ENCODE measurements at places on chromosomes 1 and 21. TPM values are rescaled to one million over a fixed set of nuclear protein-coding genes. Genes with fewer than 3 reads are reported as not detected.

The NR0B2 gene
- total RNA-seq = 79.2 TPM

- DNase-seq = no peak
Measured at GRCh38 chr1:201655910-201656309, 117.0 kb downstream of the NAV1 start.

The ZNF670 gene
- 1.0 TPM for total RNA-seq

The CFHR1 gene
- 675 TPM for total RNA-seq

DNA sequence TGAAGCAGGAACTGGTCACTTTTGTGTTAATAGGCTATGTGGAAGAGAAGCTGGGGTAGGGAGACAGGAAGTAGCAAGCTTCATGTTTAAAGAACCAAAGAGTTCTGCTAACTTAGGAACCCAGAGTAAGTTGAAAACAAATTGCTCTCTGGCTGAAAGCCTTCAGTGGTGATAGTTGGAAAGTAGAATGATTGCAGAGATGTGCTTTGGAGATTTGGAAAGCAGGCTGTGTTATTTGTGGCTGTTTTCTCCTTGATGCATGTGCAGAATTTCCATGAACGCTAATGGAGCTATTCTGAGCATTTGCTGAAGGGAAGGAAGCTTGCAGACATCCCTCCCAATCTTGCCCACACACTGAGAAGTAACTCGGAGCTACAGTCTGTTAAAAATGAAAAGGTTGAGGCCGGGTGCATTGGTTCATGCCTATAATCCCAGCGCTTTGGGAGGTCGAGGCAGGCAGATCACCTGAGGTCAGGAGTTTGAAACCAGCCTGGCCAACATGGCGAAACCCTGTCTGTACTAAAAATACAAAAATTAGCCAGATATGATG is 45.7 kb downstream of the TCEANC2 start:
- no peak for DNase-seq

GRCh38 chr21:21295303-21295702 is 297.1 kb downstream of the NCAM2 start:
- no peak for DNase-seq

The TEX38 gene
- not detected for total RNA-seq

DNA sequence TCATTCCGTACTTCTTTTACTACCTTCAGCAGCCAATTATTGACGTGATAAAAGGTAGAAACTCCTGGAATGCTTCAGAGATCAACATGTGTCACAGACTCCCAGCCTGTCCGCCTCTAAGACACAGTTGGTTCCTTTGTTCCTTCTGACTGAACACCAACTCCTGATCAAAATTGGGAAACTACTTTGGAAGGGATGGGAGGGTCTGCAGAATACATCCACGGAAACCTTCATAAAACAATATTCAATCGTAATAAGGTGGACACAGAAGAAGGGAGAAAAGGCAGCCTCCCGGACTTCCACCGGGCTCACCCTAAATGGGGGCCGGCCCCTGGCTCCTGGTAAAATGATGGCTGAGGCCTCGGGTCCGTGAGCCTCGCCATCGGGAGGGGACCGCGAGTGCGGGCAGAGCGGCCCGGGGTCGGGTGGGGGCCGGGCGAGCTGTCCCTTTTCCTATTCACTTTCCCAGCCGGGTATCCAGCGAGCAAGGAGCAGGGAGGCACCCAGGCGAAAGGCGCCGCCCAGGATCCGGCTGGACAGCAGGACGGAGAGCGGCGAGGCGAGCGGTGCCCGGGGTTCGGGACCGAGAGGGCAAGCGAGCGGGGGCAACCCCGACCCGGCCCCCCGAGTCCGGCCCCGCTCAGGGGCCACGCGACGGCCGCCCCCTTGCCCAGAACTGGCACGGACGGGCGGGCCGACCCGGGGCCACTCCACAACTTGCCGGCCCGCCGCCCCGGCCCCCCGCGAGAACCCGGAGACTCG is 805 bp downstream of the NRIP1 start:
- DNase-seq = peak; percentile 69

The IL24 gene
- total RNA-seq = not detected

GRCh38 chr1:177849130-177849529 is 120.7 kb downstream of the SEC16B start:
- DNase-seq = no peak

The AGPAT3 gene
- 127 TPM for total RNA-seq

- peak; percentile 71 for DNase-seq
Measured at GRCh38 chr1:1000357-1001056, 610 bp upstream of the HES4 start.

DNA sequence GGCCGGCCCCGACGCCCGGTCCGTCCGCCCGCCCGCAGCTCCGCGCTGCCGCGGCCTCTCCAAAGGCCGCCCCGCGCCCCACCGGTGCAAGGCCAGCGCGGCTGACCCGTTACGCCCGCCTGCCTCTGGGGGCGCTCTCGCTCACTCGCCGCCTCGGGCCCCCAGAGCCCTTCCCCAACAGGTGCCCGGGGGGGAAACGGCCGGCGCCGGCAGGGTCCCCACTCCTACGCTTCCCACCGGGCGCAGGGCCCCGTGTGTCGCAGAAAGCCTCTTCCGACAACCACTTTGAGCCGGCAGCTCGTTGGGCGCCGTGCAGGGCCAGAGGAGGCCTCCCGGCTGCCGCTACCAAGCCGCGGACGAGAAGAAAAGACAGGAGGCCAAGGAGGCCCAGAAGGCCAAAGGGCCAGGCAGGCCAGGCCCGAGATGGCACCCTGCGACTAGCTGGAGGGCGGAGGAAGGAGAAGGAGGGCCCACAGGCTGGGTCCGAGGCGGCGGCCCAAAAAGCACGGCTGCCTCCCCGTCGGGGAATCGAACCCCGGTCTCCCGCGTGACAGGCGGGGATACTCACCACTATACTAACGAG is 64.9 kb upstream of the FCGR2A start:
- DNase-seq = peak; percentile 47

DNA sequence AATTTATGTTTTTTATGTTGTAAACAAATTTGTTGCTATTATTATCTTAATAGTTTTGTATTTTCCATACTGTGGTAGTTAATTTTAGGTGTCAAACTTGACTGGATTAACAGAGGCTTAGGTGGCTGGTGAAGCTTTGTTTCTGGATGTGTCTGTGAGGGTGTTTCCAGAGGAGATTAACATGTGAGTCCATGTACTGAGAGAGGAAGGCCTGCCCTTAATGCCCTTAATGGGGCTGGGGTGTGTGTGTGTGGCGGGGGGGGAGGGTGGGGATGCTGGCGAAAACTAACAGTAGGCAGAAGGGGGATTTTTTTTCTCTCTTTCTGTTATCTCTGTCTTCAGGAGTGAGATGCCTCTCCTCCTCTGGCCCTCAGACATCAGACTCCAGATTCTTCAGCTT is 1.9 kb downstream of the OR14A16 start:
- no peak for DNase-seq

GRCh38 chr1:21126324-21126723 is 50.4 kb downstream of the EIF4G3 start:
- DNase-seq = no peak

- peak; percentile 62 for DNase-seq
Measured at GRCh38 chr1:27726173-27727044, 648 bp downstream of the FAM76A start.

The MROH9 gene
- total RNA-seq = not detected

- no peak for DNase-seq
Measured at GRCh38 chr1:202623075-202623474, 87.2 kb downstream of the SYT2 start.

GRCh38 chr1:58739856-58740466 is 40.1 kb upstream of the MYSM1 start:
- DNase-seq = no peak

- no peak for DNase-seq
Measured at GRCh38 chr1:7117399-7118281, 332.4 kb downstream of the CAMTA1 start.

The TMIGD3 gene
- 7.8 TPM for total RNA-seq

The GIPC2 gene
- 9.0 TPM for total RNA-seq

- no peak for DNase-seq
Measured at GRCh38 chr1:172167796-172168596, 252.5 kb upstream of the C1orf105 start.

DNA sequence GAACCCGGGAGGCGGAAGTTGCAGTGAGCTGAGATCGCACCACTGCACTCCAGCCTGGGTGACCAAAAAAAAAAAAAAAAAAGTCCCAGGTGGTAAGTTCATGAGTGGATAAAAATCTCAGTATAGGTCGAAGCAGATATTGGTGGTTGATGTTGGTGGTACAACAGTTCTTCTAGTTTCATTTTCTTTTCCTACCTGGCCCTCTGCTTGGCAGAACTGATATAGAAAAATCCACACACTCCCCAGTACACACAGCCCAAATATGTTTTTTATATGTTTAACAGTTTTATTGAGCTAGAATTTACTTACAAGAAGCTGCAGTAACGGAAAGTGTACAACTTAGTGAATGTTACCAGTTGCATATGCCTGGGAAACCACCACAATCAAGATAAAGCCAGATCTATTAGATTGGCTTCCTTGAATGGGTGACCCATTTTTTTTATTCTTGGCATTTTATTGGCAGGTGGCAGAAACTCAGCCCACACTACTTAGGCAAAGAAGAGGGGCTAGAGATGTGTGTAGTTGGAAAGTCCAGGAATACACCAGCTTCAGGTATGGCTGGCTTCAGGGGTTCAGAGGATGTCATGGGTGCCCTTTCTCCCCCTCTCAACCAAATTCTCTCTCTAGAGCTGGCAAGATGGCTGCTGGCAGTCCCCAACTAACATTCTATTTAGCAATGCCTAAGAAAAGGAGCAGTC is 118.3 kb upstream of the SLC25A33 start:
- no peak for DNase-seq

DNA sequence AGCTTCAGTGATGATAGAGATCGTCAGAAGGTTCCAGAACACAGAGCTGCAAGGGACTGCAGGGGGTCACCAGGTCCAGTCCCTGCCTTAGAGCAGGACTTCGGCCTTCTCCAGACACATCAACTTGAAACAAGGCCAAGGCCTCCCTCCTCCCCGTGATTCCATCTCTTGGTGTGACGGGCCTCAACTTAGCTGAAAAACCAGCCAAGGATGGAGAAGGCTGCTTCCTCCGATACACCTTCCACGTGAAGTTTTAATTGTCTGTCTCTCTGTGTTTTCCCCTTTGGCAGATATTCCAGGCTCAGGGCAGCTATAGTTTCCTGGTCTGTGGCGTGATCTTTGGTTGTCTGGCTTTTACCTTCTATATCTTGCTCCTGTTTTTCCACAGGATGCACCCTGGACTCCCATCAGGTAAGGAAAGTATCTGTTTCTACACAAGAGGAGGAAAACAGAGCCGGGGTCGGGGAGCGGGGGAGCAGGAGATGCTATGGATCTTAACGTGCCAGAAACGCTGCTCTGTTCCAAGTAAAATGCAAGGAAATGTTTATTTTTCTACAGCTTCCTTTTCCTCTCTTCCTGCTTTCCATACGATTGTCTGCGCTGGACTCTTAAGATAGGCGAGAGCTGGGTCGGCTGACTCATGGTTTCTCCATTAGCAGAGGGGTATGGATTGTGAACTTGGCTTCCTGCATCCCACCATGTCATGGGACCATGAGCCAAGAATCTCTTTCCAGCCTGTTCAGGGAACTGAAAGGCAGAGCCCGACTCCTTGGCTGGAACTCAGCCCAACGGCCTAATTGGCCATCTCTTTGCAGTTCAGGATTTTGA is 32.8 kb downstream of the ELK4 start:
- peak; percentile 48 for DNase-seq

The TRAF3IP3 gene
- 1.4 TPM for total RNA-seq

DNA sequence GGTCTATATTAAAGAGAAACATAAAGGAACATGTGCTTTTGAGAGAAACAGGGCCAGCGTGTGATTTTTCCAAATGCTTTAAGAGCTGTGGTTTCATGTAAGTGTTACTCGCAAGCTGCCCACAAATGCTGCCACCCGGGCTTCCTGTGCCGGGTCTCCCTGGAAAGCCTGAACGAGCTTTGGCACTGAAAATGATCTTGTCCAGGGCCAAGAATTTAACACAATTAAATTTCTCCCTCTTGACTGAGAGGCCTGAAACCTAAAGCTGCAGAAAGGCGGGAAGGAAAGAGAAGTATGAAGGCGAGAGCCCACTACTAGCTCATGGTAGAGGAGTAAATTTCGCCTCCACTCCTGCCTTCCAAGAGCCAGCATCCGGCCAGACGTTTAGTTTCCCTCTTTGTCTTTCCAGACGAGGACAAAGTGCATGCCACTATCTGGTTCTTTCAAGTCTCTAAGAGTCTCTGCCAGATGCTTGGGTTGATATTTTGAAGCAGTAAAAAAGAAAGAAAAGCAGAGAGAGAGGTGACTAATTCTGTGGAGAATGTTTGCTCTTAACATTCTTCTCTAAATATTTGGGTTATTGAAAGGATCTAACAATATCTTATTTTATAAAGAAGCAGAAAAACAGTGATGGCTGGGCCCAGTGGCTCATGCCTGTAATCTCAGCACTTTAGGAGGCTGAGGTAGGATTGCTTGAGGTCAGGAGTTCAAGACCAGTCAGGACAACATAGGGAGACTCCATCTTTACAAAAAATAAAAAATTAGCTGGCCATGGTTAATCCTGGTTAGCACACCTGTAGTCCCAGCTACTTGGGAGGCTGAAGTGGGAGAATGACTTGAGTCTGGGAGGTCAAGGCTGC is 100.0 kb upstream of the HNRNPU start:
- no peak for DNase-seq

GRCh38 chr1:60571811-60572210 is 498.2 kb upstream of the C1orf87 start:
- no peak for DNase-seq

GRCh38 chr21:35681946-35682345 is 378.4 kb downstream of the SETD4 start:
- DNase-seq = no peak

- DNase-seq = no peak
Measured at GRCh38 chr21:43703035-43703880, 15.7 kb upstream of the PDXK start.

GRCh38 chr21:44425307-44425894 is 29.9 kb upstream of the LRRC3 start:
- no peak for DNase-seq

DNA sequence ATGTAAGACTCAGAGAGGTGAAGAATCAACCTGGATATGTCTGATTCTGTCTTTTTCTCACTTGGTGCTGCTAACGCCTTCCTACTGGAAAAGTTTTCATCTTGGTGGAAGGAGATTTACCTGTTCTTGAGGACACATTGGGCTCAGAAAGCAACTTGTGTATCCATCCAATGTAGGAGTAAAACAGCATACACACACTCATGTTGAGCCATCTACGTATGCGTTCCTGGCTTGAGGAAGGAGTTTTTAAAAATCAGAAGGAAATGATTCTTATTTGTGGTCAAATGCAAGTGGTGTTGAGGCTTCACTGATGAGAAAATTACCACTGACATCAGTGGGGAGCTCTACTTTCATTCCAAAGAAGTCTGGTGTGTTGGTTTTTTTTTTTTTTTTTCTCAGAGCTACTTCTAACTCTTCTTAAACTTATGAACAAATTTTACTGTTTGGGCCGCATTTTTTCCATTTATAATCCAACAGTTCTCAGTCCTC is 25.6 kb downstream of the XCL2 start:
- no peak for DNase-seq

Data from left lobe of liver (tissue), 2 donors.